ENCODE measurements at places on chromosomes 2 and 18. TPM values are rescaled to one million over a fixed set of nuclear protein-coding genes. Genes with fewer than 3 reads are reported as not detected.

- no peak overlapping the region for H3K4me3 ChIP-seq
- DNase-seq = no peak
- H3K4me1 ChIP-seq = no peaks in the 10 kb centered on the region
- no peaks in the 10 kb centered on the region for H3K27me3 ChIP-seq
- no peaks in the 10 kb centered on the region for H3K36me3 ChIP-seq
- no peak overlapping the region for H3K27ac ChIP-seq
These were observed 4.7 kb downstream of the DSEL start for GRCh38 chr18:67511840-67512239.

DNA sequence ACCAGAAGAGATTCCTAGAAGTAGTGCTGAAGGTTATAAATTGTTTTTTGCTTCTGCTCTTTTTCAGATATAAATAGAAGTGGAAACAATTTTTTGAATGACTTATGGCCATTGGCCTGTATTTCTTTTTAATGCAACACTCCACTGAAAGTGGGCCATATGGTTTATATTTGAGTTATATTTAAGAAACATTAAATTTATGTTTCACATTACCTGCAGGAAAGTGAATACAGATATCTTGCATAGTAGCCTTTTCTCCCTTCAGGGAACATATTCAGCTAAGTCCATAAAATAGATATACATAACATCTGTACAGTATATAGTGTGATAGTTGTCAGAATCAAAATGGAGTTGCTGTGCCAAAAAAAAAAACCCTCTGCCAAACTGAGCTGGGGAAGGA is 53.1 kb upstream of the EFEMP1 start:
- H3K36me3 ChIP-seq = no peaks in the 10 kb centered on the region
- no peak overlapping the region for H3K27ac ChIP-seq
- H3K4me3 ChIP-seq = no peak overlapping the region
- DNase-seq = no peak
- H3K27me3 ChIP-seq = no peaks in the 10 kb centered on the region

PRSS56 gene
- total RNA-seq = not detected

GPBAR1 gene
- total RNA-seq = 1.1 TPM

MYO5B gene
- 106 TPM for total RNA-seq
